Renal cortex interstitium (tissue), 15 donors: ENCODE measurements at places on chromosomes 6 and 20. TPM values are rescaled to one million over a fixed set of nuclear protein-coding genes. Genes with fewer than 3 reads are reported as not detected.

The SDC4 gene
- polyA plus RNA-seq: 159 TPM

The ABT1 gene
- polyA plus RNA-seq: 17.3 TPM

DNA sequence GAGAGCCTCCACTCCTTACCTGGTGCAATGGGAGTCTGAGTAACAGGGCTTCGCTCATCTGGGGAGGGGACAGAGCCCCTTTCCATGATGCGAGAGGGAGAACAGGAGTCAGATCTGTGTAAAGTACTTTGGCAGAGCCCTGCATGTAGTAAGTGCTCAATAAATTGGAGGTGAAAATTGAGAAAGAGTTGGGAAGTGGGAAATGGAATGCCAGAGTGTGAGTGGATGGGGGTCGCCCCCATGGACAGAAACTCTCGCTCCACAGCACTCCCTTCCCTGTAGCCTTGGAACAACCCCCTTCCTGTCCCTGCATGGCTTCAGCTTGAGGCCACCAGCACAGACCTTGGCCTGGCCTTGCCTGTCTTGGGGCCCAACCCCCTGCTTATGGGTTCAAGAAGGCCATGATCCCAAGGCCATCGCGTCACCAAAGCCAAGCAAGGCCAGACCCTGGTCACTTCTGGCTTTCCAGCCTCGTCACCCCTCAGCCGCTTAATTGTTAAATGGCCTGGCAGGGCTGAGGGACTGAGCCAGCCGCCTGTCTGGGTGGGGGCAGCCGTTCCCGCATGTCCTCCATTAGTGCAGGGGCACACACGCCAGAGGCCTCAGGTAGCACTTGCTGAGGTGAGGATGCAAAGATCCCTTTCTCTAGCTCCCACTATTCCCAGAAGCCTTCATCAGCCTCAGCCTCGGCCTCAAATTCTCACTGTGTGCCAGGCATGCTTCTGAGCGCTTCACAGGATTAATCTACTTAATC, 93.7 kb upstream of the PTPN1 start:
- no peak for DNase-seq

- DNase-seq: no peak
These were observed 71.5 kb downstream of the CRYBG1 start for GRCh38 chr6:106431972-106432371.

- DNase-seq: no peak
These were observed 46.2 kb downstream of the HLA-C start for GRCh38 chr6:31225735-31226134.

DNA sequence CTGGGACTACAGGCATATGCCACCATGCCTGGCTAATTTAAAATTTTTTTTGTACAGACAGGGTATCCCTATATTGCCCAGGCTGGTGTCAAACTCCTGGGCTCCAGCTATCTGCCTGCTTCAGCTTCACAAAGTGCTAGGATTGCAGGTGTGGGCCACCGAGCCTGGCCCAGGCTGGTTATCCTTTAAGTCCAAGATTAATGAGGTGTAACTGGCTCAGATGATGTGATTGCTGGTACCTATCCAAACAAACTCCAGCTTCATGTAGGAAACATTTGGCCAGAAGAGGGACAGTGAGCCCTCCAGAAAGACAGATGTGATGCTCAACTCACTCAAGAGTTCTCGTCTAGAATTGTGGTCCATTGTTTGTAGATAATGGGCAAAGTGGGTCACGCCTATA, 9.2 kb upstream of the ZNF318 start:
- no peak for DNase-seq

DNA sequence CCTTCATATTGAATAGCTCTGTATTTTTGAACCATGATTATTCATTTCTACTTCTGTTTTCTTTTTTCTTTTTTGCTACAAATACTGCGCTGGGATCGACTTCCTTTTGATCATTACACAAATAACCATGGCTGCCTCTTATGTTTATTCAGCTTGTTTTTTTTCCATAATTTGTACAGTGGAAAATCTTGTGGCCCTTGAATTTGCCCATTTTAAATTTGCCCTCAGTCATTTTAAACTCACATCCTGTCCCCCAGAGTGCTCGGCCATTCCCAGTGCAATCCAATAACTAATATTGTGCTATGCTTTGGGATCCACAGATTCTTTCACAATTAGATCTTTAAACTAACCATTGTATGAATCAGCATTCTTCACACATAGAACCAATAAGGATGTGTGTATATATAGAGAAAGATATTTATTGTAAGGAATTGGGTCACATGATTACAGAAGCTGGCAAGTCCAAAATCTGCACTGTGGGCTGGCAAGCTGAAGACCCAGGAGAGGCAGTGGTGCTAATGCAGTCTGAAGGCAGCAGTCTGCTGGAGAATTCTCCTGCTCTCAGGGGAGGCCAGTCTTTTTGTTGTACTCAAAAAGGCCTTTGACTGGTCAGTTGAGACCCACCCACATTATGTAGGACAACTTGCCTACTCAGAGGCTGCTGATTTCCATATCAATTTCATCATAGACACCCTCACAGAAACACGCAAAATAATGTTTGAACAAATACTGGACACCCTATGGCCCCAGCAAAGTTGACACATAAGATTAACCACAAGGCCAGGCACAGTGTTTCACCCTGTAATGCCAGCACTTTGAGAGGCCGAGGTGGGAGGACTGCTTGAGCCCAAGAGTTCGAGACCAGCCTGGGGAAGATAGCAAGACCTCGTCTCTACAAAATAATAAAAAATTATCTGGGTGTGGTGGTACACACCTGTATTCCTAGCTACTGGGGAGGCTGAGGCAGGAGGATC, 147.1 kb downstream of the MTHFD1L start:
- no peak for DNase-seq
